ENCODE measurements at places on chromosomes 2 and 18.

DNA sequence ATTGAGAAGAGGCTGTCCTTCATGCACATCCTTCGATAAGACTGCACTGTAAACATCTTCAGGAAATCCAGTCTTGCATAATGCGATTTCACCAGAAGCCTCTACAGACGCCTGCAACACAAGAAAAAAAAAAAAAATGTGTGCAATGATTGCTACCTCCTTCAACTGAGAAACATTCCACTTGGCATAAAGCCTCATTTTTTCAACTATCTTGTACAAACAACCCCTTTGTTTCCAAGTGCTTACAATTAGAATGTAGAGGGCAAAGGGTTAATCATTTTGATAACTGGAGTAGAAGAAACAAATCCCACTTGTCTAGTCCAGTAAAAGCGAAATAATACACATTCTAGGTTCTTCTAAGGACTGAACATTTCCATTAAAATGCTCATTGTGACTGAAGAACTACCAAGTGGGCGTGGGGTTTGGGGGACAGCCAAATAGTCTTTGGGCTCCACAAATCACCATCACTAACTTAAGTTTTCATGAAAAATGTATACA lies 29.2 kb downstream of the CDH2 start:
- no peak for DNase-seq

- peak; percentile 48 for DNase-seq
Measured at GRCh38 chr18:21682371-21683051, 22.1 kb downstream of the ABHD3 start.

DNA sequence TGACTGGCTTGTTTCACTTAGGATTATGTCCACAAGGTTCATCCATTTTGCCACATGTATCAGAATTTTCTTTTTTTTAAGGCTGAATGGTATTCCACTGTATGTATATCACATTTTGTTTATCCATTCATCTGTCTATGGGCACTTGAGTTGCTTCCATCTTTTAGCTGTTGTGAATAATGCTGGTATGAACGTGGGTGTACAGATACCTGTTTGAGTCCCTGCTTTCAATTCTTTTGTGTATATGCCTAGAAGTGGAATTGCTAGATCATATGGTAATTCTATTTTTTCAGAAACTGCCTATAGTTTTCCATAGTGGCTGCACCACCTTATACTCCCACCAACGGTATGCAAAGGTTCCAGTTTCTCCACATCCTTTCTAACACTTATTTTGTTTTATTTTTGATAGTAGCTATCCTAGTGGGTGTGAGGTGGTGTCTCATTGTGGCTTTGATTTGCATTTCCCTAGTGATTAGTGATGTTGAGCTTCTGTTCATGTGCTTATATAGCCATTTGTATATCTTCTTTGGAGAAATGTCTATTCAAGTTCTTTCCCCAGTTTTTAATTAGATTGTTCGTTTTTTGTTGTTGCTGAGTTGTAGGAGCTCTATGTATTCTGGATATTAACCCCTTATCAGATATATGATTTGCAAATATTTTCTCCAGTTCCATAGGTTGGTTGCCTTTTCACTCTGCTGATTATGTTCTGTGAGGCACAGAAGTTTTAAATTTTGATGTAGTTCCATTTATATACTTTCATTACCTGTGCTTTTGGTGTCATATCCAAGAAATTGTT lies 40.7 kb downstream of the TTC39C start:
- no peak for DNase-seq

GRCh38 chr2:10375570-10376281 lies 72.4 kb downstream of the ODC1 start:
- no peak for DNase-seq

DNA sequence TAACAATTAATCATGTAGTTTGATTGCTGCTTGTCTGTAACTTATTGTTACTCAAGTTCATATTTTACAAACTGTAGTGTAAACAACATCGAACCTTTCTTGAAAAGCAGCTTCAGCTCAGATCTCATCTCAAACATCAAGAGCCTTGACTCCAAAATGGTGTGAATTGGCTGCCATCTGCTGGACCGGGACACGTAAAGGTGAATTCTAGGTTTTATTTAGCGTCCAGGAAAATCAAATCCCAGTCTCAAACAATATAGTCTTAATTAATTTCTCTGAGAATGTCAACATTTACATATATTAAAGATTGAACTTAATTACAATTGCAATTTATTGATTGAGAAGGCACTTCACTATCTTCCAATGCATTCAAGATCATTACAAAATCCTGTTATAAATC lies 453.0 kb downstream of the GALR1 start:
- DNase-seq = no peak

DNA sequence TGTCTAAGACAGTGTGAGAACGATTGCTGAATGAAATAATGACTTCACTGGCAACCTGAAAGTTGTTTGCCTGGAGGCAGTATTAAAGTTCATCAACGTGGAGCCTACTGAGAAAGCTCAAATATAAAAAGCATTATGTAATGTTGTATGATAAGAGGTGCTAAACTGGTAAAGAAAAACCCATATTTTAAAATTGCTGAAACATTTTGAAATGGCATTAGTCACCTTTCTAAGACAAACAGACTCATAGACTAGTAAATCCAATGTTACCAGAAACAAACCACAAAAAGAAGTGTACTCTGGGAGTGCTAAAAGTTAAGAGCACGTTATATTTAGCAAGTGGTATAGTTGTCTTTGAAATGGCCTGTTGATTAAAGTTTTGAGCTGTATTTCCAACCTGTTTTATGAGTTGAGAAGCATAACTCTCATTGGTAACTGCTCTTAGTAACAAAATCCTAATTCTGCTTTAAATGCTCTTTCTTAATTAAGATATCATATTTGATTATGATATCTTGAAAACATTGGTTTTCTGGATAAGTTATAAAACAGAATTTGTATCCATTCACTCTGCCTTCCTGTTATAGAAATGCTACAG lies 62.7 kb downstream of the CYP1B1 start:
- no peak for DNase-seq

Measured in activated T-cell treated with anti-CD3 and anti-CD28 coated beads, Interleukin-2, amount 50 U/mL, for 48 hours (primary cell).